ENCODE measurements at places on chromosomes 16 and 17.
A peak's percentile ranks its signal among the peaks of the same experiment; 100 is the strongest.

GRCh38 chr16:88793251-88793954, 8.4 kb upstream of the PIEZO1 start:
- no peak for DNase-seq

DNA sequence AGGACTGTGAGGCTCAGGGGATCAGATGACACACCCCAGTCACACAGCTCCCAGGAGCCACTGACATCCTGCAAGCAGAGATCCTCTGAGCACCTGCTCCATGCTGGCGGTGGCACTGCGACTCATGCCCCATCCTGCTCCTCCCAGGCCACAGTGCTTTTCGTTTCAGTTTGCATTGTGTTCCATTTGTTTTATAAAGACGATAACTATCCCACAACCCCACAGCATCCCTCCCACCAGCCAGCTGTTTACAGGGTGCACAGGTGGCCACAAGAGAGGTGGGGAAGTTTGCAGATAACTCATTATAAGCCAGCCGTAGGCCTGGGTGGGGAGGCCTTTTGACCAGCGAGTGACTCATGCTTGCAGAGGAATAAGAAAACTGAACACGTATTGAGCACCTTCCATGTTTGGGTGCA, 28.2 kb downstream of the BCO1 start:
- no peak for DNase-seq

- no peak for DNase-seq
Observed at GRCh38 chr17:61442136-61442775, 10.0 kb upstream of the TBX4 start.

GRCh38 chr17:52035336-52035915, 123.1 kb downstream of the CA10 start:
- no peak for DNase-seq

GRCh38 chr17:48575673-48576478, 2.3 kb downstream of the HOXB4 start:
- DNase-seq, result no peak

GRCh38 chr17:36514856-36515255, 19.8 kb downstream of the MYO19 start:
- no peak for DNase-seq

DNA sequence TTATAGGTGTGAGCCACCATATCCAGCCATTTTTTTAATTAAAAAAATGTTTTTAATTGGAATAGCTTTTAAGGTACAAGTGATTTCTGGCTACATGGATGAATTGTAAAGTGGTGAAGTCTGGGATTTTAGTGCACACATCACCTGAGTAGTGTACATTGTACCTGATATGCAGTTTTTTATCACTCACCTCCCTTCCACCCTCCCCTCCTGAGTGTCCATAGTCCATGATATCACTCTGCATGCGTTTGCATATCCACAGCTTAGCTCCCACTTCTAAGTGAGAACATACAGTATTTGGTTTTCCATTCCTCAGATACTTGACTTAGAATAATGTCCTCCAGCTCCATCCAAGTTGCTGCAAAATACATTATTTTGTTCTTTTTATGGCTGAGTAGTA, 13.4 kb upstream of the CRYBA1 start:
- DNase-seq, result no peak

GRCh38 chr16:31128711-31129567, 6.6 kb downstream of the PRSS8 start:
- DNase-seq, result no peak

DNA sequence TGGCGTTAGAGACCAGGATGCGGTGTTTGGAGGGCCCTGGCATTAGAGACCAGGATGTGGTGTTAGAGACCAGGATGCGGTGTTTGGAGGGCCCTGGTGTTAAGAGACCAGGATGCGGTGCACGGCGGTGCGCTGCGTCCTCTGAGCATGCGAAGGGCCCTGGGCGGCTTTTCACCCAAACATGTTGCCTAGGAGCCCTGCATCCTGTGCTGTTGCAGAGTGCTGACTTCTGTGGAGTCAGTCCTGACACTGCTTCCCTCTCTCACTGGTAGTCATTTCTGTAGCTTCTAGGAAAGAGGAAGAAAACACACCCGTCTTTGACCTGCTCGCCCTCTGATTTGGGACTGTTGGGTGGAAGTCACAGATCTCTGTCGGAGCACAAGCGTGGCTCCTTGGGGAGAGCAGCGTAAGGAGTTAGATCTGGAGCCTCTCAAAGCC, 141.2 kb downstream of the LAT start:
- no peak for DNase-seq

GRCh38 chr17:82832411-82832810, 7.4 kb downstream of the ZNF750 start:
- DNase-seq, result peak; percentile 56

GRCh38 chr17:32822996-32823395, 53.9 kb downstream of the MYO1D start:
- DNase-seq, result no peak

GRCh38 chr16:17939723-17940122, 396.8 kb downstream of the NPIPA8 start:
- no peak for DNase-seq

DNA sequence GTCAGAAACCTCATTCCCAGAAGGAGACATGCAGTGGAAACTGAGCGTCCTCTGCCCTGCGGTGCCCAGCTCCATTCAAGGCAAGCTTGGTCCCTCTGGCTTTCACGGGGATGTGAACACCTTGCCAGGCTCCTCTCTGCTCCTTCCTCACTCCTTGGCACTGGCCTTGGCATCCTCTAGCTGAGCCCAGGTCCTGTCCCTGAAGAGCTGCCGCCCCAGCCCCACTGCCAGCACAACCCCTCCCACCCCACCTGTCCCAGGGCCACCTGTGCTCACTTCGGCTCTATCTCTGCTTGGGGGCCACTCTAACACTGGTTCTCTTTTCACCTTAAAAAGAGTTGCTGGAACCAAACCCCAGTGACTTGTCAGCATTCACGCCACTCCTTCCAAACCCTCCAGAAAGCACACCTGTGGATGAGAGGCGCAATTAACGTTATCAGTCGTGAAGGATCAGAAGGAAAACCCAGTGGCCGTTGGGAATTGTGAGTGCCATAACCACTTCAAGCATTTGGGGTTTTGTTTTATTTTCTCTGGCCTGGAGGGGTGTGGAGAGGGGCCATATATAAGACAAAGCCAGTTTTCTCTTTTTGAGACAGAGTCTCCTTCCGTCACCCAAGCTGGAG, 103.7 kb downstream of the AXIN2 start:
- no peak for DNase-seq

DNA sequence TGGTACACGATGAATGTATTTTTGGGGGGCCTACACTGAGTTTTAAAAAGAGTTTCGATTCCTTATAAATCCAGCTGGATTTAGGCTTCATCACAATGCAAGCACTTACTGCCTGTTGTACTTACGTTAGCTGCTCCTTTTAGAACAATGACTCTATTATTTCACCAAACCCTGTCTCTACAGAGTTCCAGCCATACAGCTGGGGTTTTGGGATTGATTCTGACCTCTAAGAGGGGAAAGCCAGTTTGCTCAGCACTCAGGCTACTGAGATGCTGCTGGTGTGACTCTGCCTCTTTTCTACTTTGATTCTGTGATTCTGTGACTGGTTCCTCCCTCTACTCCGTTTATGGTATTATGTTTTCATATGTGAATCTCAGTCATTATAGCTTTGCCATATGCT, 329.7 kb downstream of the ABCC12 start:
- no peak for DNase-seq

GRCh38 chr16:4661661-4662060, 31.7 kb upstream of the NUDT16L1 start:
- DNase-seq, result no peak

DNA sequence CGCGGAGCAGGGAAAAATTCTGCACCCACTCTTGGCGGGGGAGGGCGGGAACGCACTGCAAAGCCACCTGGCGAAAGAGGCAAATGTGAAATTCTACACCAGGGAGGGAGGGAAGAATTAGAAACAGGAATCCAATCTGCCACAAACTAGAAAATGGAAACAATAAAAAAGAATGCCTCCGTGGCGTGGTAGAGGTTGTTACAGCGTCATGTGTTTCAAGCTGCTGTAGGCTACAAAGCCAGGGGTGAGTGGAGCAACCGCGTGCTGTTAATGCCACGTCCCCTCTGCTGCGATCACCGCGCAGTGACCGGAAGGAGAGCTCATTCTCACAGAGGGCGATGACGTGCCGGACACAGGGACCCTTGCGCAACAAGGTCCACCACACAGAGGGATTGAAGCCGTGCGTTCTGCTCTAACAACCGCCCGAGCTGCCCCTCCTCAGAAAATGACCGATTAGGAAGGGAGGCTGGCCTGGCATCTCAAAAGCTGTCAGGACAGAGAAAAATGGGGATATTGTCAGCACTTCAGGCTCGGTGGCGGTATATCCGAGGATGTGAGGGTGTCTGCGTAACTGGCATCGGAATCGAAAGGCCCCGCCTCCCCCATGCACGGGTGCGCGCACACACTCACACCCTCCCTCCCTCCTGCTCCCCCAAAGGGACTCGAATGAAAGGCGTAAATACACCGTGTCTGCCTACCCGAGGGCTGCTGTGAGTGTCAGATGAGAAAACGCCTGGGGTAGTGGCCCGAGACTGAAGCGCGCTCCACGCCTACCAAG, 70.8 kb upstream of the TNRC6C start:
- DNase-seq, result peak; percentile 62

- DNase-seq, result no peak
Observed at GRCh38 chr17:48753794-48754499, 25.4 kb upstream of the HOXB13 start.

- DNase-seq, result no peak
Observed at GRCh38 chr16:80570106-80570478, 29.3 kb downstream of the DYNLRB2 start.

GRCh38 chr16:21524068-21524751, 75.2 kb upstream of the METTL9 start:
- DNase-seq, result no peak

- no peak for DNase-seq
Observed at GRCh38 chr17:75572713-75573539, 14.7 kb upstream of the MYO15B start.

DNA sequence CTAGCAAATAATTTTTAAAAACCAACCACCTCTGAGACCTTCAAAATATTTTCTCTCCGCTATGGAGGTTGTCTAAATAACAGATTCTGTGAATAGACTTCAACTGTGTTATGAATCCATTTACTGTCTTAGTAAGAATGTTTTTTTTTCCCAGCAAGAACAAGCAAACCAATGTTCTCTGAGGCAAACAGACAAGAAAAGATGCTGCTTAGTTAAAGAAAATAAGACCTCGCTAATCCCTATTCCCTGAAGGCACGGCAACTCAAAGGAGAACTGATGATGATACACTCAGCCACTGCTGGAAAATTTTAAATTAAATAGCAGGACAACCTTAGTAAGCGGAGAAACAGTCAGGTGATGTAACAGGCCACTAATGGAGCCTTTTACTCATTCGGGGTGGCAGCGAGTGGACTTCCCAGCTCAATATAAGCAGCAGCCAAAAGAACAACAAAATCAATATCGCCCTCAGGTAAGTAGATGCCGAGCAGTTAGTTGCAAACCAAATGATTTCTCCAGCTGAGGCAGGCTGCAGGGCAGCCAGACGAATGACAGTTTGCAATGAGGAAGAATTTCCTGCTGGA, 81.8 kb downstream of the CPPED1 start:
- DNase-seq, result no peak

DNA sequence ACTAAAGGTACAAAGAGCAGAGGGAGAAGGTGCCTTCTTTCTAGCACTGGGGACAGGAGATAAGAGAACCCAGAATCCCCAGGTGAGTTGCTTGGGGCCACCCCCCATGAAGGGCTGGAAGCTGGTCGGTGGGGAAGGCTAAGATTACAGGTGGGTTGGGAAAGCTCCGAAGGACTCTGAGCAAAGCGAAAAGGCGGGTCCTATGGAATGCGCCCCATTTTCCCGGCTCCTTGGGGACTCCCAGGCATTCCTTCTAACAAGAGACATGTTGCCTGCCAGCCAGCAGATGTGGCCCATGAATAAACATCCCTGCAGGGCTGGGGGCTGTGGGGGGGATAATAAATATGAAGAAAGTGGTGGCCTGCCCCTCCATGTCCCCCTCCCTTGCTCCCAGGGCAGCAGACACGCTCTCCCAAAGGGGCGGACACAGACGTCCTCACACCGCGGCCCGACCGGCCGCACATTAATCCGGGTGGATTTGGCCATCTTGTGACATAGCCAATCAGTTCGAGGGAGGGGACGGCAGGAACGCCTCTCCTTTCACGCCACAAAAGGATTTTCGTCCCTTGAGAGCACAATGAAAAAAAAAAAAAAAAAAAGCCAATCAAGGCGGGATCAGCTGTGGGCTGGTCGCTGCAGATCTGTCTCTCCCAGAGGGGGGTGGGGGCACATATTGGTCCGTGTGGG, 98.5 kb downstream of the SOX9 start:
- DNase-seq, result no peak

- no peak for DNase-seq
Observed at GRCh38 chr17:59811209-59811608, 81.5 kb downstream of the TUBD1 start.

DNA sequence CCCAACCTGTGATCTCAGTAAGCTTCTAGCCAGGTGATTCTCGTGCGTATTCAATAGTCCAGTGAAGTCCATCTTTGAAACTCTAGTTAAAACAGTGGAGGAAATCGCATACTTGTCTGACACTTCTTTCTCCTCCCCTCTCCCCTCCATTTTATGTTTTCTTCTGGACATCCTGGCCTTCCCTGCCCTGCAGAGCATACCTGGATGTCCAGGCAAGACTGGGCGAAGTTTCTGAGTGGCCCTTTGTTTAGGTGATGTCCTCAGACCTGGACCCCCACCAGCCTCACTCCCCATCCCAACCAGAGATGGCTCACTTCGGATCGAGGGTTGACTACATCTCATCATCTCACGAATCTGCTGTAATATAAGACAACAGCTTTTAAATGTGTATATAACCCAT, 65.7 kb downstream of the CCDC182 start:
- no peak for DNase-seq

DNA sequence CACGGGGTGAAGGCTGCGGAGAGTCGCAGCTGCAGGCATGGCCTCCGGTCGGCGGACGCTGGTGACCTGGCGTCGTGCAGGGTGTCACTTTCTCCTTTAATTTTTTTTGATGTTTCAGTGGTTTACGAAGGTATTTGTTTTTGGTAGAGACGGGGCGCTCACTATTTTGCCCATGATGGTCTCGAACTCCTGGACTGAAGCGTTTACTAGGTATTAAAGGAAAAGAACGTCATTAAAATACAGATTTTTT, 17.1 kb downstream of the ZNF213 start:
- DNase-seq, result no peak

DNA sequence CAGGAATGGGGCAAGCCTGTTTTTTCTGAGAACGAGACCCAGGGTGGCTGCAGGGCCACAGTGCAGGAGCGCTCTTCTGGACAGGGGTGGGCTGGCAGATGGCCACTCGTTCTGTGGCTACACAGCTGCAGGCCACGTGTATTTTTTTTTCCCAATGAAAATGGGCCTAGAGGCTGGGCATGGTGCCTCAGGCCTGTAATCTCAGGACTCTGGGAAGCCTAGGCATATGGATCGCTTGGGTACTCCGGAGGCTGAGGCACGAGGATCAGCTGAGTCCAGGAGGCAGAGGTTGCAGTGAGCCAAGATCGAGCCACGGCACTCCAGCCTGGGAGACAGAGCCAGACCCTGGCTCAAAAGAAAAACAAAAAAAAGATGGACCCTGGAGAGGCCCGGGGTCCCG, 6.8 kb downstream of the UNKL start:
- DNase-seq, result no peak

GRCh38 chr16:68844211-68844564, 857 bp downstream of the TANGO6 start:
- no peak for DNase-seq

GRCh38 chr17:36773039-36773438, 164.2 kb upstream of the LHX1 start:
- no peak for DNase-seq
